Upper lobe of left lung (tissue), 6 donors: ENCODE measurements at places on chromosomes 13 and 19.

DNA sequence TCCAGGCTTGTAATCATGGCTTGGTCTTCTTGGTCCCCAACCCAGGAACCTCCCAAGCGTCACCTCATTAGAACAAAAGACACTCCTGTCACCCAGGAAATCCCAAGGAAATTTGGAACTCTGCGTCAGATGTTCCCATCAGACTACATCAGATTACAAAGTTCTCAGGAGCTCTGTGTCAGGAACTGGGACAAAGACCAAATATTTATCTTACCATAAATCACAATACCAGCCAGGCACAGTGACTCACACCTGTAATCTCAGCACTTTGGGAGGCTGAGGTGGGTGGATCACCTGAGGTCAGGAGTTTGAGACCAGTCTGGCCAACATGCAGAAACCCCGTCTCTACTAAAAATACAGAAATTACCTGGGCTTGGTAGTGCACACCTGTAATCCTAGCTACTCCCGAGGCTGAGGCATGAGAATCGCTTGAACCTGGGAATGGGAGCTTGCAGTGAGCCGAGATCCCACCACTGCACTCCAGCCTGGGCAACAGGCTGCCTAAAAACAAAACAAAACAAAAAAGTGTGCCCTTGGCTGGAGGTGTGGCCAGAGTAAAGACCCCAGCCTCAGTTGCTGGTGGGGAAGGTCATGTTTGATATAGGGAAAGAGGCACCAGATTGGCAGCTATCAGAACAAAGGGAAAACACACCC, 16.7 kb upstream of the CCDC124 start:
- H3K27me3 ChIP-seq, result no peaks in the 10 kb centered on the region
- H3K36me3 ChIP-seq, result no peaks in the 10 kb centered on the region
- no peak overlapping the region for H3K4me3 ChIP-seq
- no peak overlapping the region for H3K27ac ChIP-seq

DNA sequence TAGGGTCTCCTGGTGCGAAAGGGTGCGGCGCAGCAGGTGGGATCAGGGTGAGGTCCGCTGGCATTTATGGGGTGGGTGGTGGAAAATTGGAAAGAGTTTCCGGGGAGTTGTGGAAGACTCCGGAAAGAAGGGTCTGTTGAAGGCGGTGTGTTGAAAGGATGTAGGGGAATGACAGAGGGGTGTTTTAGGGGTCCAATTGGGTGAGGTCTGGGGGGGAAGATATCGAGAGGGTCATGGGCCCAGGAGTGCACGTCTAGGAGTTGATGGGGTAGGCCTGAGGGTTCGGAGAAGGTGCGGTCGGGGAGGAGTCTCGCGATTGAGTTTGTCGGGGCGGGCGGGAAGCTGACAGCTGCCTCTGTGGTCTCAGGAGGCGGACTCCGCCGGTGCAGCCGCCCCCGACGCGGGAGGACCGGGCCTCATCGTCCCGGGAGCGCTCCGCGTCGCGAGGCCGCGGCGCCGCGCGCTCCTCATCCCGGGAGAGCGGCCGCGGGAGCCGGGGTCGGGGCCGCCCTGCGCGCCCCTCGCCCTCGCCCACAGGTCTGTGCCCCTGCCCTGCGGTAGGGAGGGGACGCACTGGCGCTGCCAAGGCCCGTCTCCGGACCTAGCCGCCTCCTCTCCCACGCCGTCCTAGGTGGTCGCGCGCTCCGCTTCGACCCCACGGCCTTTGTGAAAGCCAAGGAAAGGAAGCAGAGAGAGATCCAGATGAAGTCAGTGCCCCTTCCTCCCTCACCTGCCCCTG, 7.0 kb downstream of the PGLYRP1 start:
- peak overlapping the region; percentile 65 for H3K4me3 ChIP-seq
- H3K36me3 ChIP-seq, result no peaks in the 10 kb centered on the region
- H3K27me3 ChIP-seq, result no peaks in the 10 kb centered on the region
- no peak overlapping the region for H3K27ac ChIP-seq
- DNase-seq, result peak; percentile 85

DNA sequence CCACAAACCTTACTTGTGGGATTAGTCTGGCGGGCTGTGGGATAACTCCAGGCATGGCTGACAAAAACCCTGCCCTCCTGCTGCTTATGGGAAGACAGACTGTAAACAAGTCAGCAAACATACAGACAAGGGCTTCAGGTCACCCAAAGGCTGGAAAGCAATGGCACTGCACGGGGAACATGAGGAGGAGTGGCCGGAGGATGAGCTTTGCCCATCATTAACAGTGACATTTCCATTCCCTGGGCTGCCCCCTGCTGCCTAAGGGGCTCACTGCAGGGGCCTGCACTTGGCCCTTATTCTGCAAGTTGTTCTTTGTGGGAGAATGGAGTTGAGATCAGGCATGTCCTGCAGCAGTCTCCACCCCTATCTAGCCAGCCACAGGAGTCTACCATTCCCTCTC, 91.3 kb downstream of the UQCRFS1 start:
- H3K36me3 ChIP-seq, result no peaks in the 10 kb centered on the region
- no peaks in the 10 kb centered on the region for H3K27me3 ChIP-seq
- no peak overlapping the region for H3K4me3 ChIP-seq
- DNase-seq, result no peak

GRCh38 chr13:98172590-98173422, 4.3 kb downstream of the RNF113B start:
- H3K36me3 ChIP-seq, result no peaks in the 10 kb centered on the region
- no peak for DNase-seq
- no peaks in the 10 kb centered on the region for H3K27me3 ChIP-seq
- H3K4me1 ChIP-seq, result peaks cover 42% of the 10 kb centered on the region
- no peak overlapping the region for H3K4me3 ChIP-seq

DNA sequence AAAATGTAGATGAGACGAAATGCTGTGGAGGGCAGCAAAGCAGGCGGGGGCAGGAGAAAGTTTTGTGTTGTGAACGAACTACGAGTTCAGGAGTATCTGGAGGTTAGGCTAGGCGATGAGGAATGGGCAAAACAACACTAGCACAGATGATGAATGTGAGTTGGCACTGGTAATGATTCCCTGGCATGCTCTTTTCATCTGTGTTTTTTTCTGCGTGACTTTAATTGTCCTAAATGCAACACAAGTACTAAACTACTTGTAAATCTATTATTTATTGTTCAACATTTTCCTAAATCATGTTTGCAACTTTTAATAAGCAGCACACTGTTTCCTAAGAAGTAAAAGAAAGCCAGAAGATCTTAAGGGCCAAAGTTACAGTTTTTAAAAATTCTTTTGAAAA, 19.2 kb downstream of the TNFSF13B start:
- no peaks in the 10 kb centered on the region for H3K27me3 ChIP-seq
- H3K4me3 ChIP-seq, result no peak overlapping the region
- H3K4me1 ChIP-seq, result no peaks in the 10 kb centered on the region
- H3K27ac ChIP-seq, result no peak overlapping the region
- DNase-seq, result no peak

- H3K27me3 ChIP-seq, result no peaks in the 10 kb centered on the region
- peaks cover 49% of the 10 kb centered on the region for H3K36me3 ChIP-seq
- DNase-seq, result no peak
- H3K4me3 ChIP-seq, result no peak overlapping the region
- peaks cover 17% of the 10 kb centered on the region for H3K4me1 ChIP-seq
Observed at GRCh38 chr19:17268754-17269153, 1.5 kb downstream of the BABAM1 start.

DNA sequence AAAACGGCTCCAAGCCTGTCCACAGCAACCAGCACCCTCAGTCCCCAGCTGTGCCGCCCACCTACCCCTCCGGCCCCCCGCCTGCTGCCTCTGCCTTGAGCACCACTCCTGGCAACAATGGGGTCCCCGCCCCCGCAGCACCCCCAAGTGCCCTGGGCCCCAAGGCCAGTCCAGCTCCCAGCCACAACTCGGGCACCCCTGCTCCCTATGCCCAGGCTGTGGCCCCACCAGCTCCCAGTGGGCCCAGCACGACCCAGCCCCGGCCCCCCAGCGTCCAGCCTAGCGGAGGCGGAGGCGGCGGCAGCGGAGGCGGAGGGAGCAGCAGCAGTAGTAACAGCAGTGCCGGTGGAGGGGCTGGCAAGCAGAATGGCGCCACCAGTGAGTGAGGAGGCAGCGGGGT, 10.6 kb downstream of the CNOT3 start:
- no peak overlapping the region for H3K4me3 ChIP-seq
- H3K27me3 ChIP-seq, result no peaks in the 10 kb centered on the region
- no peaks in the 10 kb centered on the region for H3K4me1 ChIP-seq
- DNase-seq, result peak; percentile 78
- H3K36me3 ChIP-seq, result peaks cover 94% of the 10 kb centered on the region

DNA sequence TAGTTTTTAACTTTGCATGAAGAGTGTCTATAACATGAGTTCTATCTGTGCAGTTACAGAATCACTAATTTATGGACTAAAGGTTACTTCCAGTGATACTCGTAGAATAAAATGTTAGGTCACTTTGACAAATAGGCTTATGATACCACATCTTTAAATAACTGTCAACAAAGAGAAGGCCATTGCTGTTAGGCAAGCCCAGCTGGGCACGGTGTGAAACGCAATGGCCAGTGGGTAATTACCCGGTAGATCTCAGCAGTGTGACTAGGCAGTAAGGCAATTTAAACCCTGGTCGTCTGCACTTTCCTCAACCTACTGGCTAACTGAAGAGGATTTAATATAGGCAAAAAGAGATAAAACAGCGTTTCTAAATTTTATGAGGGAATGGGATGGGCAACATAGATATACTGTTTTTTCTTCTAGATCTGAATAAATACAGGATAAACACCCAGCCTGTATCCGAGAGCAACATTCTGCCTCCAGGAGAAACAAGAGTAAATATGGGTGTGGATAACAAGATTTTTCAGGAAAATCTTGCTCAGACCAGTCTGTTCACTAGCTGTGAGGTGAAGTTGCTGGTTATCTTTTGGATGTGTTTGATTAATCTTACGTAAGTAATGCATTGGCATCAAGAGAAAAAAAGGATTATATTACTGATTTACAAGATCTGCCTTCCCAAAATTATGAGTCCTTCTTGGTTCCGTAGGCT, 631.3 kb downstream of the EFNB2 start:
- H3K27me3 ChIP-seq, result no peaks in the 10 kb centered on the region
- no peaks in the 10 kb centered on the region for H3K36me3 ChIP-seq
- H3K4me1 ChIP-seq, result no peaks in the 10 kb centered on the region
- H3K4me3 ChIP-seq, result no peak overlapping the region

- H3K36me3 ChIP-seq, result no peaks in the 10 kb centered on the region
- H3K27me3 ChIP-seq, result no peaks in the 10 kb centered on the region
- no peak overlapping the region for H3K27ac ChIP-seq
- H3K4me1 ChIP-seq, result no peaks in the 10 kb centered on the region
- H3K4me3 ChIP-seq, result no peak overlapping the region
Observed at GRCh38 chr13:43848001-43848649, 31.4 kb downstream of the CCDC122 start.

GRCh38 chr19:45451131-45451849, 16.5 kb upstream of the FOSB start:
- no peaks in the 10 kb centered on the region for H3K36me3 ChIP-seq
- peak overlapping the region; percentile 55 for H3K4me3 ChIP-seq
- no peaks in the 10 kb centered on the region for H3K27me3 ChIP-seq
- H3K27ac ChIP-seq, result peak overlapping the region; percentile 92
- H3K4me1 ChIP-seq, result peaks cover 42% of the 10 kb centered on the region

GRCh38 chr19:49106648-49107135, 7.5 kb upstream of the LIN7B start:
- no peaks in the 10 kb centered on the region for H3K4me1 ChIP-seq
- no peak for DNase-seq
- no peaks in the 10 kb centered on the region for H3K27me3 ChIP-seq

DNA sequence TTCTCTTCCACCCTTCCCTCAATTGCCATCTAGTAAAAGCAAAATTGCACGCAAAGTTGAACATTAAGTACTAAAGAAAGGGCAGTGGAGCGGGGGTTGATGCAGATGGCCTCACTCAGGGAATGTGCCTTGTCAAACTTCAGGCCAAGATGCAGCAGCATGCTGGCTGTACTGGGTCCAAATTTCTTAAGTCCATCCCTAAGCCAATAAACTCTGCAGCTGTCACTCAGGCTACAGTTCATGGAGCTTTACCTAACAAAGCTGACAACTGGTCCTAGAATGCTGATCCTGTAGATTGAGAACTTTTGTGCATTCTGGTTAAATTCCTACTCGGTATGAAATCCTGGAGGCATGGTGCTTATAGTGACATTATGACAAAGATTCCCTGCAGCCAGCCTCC, 88.4 kb downstream of the FOXO1 start:
- no peak overlapping the region for H3K27ac ChIP-seq
- no peaks in the 10 kb centered on the region for H3K36me3 ChIP-seq
- H3K27me3 ChIP-seq, result no peaks in the 10 kb centered on the region
- no peak for DNase-seq
- H3K4me3 ChIP-seq, result no peak overlapping the region

GRCh38 chr19:39481229-39481545, 549 bp downstream of the TIMM50 start:
- peaks cover 3% of the 10 kb centered on the region for H3K36me3 ChIP-seq
- peak overlapping the region; percentile 99 for H3K4me3 ChIP-seq
- no peaks in the 10 kb centered on the region for H3K27me3 ChIP-seq
- no peak for DNase-seq
